ENCODE measurements at places on chromosomes 5 and 9.
A peak's percentile ranks its signal among the peaks of the same experiment; 100 is the strongest.

GRCh38 chr9:104173067-104173466, 79.0 kb downstream of the SMC2 start:
- DNase-seq, result no peak

- DNase-seq, result peak; percentile 36
These were observed 366.9 kb downstream of the DMRTA1 start for GRCh38 chr9:22813529-22813928.

GRCh38 chr5:83472213-83472507, 616 bp downstream of the VCAN start:
- DNase-seq, result no peak

DNA sequence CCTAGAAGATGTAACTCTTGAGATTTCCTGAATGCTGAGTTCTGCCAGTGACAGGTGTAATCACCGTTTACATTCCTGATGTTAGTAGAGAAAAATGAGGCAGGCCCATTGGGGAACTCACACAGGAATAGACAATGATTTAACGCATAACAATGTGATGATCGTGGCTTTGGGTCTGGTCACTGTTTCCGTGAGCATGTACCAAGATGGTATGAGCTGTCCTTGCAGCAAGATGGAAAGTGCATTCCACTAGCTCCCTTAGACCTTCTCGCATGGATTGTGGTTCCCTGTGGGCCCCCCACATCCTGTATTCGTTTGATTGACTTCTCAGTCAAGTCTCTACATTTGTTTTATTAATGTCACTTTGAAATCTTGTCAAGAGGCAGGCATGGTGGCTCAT, 124.0 kb upstream of the DAP start:
- no peak for DNase-seq

- DNase-seq, result no peak
These were observed 16.9 kb downstream of the STK10 start for GRCh38 chr5:172171118-172171517.

- no peak for DNase-seq
These were observed 220.8 kb upstream of the DAPK1 start for GRCh38 chr9:87276851-87277261.

DNA sequence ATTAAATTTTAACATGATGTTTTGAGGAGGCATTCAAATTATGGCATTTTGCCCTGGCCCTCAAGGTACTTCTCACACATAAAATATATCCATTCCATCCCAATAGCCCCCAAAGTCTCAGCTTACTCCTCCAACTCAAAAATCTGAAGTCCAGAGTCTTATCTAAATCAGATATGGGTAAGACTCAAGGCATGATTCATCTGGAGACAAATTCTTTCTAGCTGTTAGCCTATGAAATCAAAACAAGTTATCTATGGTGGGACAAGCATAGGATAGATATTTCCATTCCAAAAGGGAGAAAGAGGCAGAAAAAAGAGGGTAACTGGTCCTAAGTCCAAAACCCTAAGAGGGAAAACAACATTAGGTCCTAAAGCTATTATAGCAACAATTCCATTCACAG, 408.4 kb downstream of the ZNF608 start:
- no peak for DNase-seq

- DNase-seq, result no peak
These were observed 21.6 kb upstream of the ERAP1 start for GRCh38 chr5:96829297-96829696.

DNA sequence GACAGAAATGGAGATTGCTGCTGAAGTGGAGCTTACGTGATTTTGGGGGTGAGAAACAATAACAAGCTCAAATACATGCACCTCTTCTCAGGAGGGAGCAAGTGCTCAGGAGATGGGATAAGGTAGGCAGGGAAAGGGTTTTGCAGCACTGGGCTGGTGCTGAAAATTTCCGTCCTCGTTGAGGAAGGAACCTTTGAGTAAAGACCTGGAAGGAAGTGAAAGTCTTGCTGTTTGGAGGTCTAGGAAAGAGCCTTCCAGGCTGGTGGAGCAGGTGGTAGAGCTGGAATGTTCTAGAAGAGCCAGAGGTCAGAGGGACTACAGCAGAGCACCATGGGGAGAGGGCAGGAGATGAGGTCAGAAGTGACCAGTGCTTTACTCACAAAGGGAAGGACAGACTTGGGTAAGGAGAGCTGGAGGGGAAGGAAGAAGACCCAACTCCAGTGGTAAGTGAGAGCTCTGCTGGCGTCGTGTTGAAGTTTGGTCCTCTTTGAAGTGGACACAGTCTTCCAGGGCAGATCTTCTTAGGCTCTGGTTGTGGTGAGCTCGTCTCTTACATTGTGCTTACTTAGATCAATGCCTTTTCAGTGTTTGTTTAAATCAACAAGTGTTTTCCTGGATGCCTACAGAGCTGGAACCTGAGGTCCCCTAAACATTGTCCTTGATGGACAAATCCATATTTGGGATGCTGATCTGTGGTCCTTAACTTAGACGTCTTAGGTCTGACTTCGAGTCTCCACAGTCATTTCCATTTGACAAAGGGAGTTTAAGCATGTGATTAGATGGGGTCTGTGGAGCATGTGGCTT, 21.0 kb downstream of the ANKRD33B start:
- DNase-seq, result no peak
